ENCODE measurements at places on chromosomes 1 and 21.

DNA sequence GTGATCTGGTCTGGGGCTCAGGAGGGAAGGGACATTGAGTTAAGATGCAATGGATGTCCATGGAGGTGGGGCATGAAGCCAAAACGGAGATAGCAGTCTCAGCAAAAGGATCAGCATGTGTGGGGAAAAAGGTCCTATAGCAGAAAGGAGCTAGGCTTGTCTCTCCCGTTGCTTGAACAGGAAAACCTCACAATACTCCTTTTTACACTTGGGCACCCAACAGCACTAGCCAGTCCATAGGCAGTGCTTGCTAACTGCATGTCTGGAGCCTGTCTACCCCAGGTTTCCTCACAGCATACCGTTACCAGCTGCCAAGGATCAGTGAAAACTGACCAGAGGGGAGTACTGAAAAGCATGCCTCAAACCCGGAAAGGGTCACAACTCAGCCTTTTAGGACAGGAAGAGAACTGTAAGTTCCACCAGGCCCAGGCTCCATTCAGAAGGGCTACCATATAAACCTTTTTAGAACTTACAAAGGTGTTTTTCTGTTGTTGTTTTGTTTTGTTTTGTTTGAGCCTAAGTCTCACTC, 78.6 kb downstream of the JAK1 start:
- no peak for DNase-seq

- no peak for DNase-seq
Measured at GRCh38 chr1:119188926-119189325, 48.5 kb upstream of the WARS2 start.

DNA sequence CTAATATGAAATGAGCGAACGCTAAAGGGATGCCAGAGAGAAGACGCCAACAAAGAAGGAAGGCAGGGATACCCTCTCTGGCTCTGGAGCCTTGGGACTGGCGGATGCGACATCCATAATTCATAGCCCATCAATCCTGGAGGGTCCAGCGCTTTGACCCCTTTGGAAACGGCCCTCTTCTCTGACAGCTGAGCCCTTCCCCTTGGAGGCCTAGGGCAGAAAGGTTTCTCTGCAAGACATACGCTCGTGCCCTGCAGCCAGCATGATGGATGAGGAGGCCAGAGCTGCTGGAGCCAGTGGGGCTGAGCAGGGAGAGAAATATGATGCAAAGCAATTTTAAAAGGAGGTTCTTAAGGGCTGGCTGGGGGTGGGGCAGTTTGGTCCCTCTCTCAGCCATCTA, 22.2 kb downstream of the OPTC start:
- DNase-seq = no peak

- DNase-seq = no peak
Measured at GRCh38 chr1:178258536-178258935, 164.6 kb downstream of the RASAL2 start.

DNA sequence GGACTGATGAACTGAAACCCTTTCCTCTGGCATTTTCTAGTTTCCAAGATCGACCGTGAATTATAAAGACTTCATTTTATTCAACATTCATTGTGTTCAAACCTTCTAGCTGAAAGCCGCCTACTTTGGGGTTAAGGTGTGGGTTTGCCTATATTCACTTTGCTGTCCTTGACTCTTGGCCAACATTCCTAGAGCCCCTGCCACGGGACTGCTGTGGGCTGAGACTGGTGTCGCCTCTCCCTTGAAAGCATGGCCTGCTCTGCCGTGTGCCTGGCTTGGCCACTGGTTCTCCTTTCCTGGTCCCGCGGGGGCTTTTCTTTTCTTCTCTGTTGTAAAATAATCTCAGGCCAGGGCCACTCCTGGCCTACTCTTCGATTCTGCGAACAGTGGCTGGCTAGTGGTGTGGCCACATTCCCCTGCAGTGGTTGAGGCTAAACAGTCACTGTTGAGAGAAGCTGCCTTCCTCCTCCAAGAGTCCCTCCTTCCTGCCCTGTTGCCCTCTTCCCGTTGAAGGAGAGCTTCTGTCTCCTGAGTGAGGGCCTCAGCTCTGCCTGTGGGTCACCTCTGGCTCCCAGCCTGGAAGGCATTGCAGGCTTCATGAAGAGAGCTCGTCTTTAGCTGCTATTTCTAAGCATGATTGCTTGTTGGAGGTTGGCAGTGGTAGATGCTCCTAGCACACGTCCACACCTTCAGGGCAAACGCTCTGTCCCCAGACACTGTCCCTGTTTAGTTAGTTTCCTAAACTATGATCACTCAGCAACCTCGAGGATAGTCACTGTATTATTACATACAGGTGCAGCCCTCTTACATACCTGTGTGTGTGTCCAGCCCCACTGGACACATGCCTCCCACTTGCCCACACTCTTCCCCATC, 80.5 kb downstream of the GALNT2 start:
- no peak for DNase-seq

- DNase-seq = no peak
Measured at GRCh38 chr1:53586765-53587164, 127.6 kb downstream of the DMRTB1 start.

DNA sequence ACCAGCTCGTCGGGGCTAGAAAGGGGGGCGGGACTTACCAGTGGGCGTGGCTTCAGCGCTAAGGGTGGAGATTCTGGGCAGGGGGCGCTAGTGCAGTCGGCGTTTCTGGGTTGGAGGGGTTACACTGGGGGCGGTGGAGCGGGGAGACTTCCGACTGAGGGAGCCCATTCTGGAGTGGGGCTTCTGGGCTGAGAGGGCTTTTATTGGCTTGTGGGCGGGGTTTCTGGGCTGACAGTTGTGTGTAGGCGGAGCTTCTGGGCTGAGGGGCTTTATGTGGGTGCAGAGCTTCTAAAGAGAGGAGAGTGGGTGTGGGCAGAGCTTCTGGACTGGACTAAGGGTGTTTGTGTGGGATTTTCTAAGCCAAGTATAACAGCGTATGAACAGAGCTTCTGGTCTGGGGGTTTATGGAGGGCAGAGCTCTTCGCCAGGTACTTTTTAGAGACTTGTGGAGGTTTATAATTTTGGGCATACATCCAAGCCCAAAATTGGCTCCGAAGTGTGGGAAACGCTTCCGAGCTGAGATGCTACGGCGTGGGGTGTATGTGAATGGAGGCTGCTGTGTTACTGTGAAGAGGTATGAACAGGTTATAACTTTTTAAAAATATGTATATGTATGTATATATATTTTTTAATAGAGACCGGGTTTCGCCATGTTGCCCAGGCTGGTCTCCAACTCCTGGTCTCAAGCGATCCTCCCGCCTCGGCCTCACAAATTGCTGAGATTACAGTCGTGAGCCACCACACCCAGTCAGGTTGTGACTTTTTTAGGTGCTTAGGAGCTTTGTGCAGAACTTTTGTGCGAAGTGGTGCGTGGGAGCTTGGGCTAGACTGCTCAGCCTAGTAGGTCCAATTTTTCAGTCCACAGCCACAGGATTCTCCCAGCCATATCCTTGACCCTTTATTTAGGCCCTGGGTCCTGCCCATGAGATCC, 825 bp downstream of the TMEM39B start:
- no peak for DNase-seq

DNA sequence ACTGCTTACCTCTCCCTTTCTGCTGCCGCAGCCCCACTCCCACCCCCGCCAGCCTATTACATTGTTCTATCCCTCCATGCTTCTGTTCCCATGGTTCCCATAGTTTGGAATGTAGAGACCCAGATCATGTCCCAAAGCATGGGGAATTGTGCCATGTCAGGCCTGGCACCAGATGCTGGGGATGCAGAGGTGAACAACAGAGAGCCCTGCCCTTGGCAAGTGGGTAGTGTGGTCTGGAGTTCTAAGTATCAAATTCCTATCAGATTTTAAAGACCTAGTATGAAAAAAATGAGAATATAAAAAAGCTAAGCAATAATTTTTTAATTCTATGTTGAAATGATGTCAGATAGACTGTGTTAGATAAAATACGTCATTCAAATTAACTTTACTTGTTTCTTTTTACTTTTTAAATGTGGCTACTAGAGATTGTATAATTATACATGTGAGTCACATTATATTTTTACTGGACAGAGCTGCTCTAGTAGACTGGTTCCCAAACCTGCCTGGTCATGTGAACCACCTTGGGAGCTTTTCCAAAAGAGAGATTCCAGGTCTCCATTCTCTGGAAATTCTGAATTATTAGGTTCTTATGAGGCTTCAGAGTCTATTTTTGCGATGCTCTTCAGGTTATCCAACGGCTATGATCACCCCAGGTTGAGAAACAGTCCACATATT, 113.0 kb upstream of the DAB1 start:
- DNase-seq = no peak

GRCh38 chr1:152757747-152758146, at the start of gene KPRP:
KPRP (plus strand) TSS chr1:152758025; CDS start chr1:152759589, 1,564 bp downstream.
- DNase-seq = no peak

All from stimulated activated CD8-positive, alpha-beta memory T cell treated with anti-CD3 and anti-CD28 coated beads, Interleukin-2, amount 100 ng/mL, for 48 hours (primary cell).